ENCODE measurements at places on chromosomes 12 and 14. TPM values are rescaled to one million over a fixed set of nuclear protein-coding genes. Genes with fewer than 3 reads are reported as not detected.

KRT78 gene
- not detected for total RNA-seq

RNASE12 gene
- total RNA-seq: not detected

CLEC1A gene
- total RNA-seq: not detected

NAV3 gene
- total RNA-seq: 11.2 TPM

IKBIP gene
- total RNA-seq: 76.1 TPM

All from A549 treated with Mapracorat at 1 μM for 4 hours (cell line).